ENCODE measurements at places on chromosomes 2 and 18.

- DNase-seq, result no peak
These were observed 16.6 kb downstream of the ROCK2 start for GRCh38 chr2:11327871-11328270.

DNA sequence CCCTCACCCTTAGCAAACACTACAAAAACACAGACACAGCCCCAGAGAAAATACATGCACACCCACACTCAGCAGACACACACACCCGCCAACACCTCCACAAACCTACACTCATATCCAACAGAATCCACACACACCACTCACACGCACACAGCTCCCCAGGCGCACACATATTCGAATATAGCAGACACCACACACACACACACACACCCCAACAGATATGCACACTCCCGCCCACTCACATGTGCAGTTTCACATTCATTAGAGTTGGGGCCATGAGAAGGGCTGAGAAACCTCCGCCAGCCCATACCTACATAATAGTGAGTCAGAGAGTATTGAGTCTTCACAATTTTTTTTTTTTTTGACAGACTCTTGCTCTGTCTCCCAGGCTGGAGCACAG, 29.4 kb upstream of the NOTO start:
- DNase-seq, result no peak

DNA sequence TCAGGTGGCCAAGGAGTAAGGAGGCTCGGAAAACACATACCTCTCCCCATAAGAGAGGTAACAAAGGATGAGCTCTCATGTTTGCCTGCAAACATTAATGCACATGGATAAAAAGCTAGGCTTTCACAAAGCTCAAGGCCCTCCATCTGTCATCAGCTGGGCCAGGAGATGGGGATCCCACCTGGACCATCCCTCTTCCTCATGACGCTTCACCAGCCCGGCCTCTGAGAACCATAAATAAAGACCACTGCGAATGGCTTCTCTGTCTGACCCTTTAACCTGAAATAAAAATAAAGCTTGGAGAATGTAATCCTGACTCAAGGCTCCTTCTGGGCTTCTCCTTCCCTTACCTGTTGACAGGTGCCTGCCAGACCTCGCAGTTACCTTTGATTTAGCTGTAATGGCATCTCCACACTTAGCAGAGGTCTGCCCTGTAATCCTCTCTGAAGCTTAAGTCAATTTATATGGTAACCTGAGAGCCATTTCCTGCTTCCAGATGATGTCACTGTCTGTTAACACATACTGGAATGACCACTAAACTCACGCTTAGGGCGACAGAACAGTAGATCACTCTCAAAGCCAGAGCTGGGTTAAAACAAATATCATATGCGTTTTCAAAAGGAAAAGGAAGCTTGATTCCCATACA, 29.3 kb upstream of the FOXI3 start:
- peak; percentile 39 for DNase-seq

DNA sequence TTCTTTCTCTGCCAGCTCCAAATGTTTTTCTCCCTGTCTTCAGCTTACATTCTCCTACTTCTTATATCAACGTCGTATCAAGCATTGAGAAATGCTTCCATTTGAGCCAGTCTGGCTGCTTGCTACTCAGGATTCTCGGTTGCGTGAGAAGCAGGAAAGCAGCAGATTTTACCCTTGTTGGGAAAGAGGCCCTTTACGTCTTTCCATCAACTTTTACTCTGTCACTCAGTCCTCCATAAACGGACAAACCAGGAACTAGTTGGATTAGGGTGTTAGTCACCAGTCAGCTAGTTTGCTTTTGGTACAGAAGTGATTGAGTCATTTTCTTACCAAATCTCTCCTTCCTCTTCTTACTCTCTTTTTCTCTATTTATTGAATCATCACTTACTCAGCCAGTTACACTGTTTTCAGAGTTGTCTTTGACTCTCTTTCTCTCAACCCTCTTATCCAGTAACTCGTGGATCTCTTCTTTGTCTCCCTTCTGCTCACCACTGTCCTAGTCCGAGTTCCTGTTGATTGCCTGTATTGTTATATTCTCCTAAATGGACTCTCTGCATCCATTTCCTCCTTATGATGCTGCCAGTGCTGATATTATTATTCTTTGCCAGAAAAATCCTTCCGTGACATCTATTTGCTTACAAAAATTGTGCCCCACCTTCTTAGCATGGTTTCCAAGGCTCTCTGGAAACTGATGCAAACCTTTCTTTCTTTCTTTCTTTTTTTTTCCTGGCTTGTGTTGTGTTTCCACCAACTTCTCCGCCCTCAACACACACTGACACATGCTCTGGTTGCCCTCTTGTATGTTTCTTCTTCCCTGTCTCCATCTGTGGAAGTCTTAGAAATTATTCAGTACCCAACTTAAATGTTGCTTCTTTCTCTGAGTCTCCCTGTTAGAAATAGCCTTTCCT, 61.5 kb downstream of the VRK2 start:
- no peak for DNase-seq

- DNase-seq, result no peak
These were observed 809.9 kb downstream of the TSN start for GRCh38 chr2:122565364-122565763.

- DNase-seq, result no peak
These were observed 87.0 kb downstream of the CCDC141 start for GRCh38 chr2:178962805-178963433.

- no peak for DNase-seq
These were observed 36.5 kb upstream of the HPCAL1 start for GRCh38 chr2:10266133-10266620.

- DNase-seq, result no peak
These were observed 602.9 kb downstream of the NYAP2 start for GRCh38 chr2:226002438-226002837.
